KG1 (cell line): ENCODE measurements at places on chromosomes 3 and 15.

DNA sequence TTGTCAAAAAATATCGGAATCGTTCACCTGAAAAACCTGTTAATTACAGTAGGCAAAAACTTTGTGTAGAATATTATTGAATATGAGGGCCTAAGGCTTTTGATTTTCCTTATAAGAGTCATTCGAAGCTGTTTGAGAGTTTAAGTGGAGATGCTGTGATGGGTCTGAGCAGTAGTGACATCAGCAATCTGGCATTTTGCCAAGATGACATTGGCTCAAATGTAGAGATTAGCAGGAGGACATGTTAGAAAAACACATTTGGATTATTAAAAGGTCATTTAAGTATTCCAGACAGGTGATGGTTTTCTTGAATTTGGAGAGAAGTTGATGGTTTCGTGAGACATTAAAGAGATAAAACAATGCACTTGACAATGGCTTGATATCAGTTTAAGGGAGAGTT is 12.9 kb downstream of the OR5AC2 start:
- no peak for DNase-seq

DNA sequence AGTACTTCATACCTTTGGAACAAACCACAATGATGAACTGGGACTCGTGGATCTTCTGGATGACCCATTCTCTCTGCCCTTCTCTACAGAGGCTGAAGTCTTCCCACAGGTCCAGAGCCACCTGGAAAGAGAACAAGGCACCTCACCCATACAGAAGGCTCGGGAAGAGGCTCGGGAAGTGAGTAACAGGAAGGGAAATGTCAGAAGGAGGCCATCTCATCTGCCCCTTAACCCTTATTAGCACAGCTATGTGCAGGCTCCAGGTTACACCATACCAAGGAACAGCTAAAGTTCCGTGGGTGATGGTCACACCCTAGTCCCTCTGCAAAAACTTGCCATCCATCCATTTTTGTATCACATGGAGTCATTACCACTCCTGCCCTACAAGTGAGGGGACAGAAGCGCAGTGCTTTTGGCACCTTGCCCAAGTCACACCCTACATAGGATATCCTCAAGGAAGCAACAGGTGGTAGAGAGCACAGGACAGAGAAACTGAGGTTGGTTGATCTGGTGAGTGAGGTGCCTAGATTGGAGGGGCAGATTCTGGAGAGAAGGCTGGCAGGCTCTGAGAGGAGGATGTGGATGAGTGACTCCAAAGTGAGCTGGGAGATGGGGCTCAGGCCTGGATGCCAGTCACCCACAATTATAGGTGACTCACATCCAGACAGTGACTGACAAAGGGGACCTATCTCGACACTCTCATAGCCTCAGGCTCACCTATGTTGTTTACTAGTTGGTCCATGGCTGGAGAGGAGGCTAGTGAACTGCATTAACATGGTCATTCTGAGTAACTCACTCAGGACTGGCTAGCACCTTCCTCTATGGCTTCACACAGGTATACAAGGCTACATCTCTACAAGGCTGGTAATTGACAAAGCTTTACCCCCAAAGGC is 38.2 kb downstream of the SPATA12 start:
- no peak for DNase-seq

DNA sequence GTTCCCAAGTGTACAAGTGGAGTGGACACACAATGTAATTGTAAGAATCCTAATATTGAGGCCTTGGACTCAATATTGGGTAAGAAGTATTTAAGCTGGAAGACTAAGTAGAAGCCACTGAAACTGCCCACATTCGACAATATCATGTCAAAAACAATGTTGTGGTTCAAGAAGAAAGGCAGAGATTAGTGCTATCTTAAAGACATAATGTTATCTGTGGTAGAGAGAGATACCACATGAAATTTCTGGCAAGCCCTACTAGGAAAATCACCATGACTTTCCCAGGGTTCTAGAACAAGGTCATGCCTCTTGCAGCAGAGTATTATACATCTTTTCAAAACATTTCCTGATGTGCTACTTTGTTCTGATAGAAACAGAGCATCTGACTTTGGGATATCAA is 192.6 kb downstream of the RAP2B start:
- no peak for DNase-seq

GRCh38 chr15:92092289-92093105 is 239.0 kb downstream of the SLCO3A1 start:
- no peak for DNase-seq
